Upper lobe of right lung (tissue), 1 donor: ENCODE measurements at places on chromosomes 5 and 9. TPM values are rescaled to one million over a fixed set of nuclear protein-coding genes. Genes with fewer than 3 reads are reported as not detected.

The PCDHA11 gene
- 0.38 TPM for total RNA-seq

- DNase-seq, result no peak
Observed at GRCh38 chr9:123509646-123510045, 153.6 kb downstream of the CRB2 start.

GRCh38 chr5:171367424-171368370, 20.0 kb upstream of the NPM1 start:
- peak; percentile 15 for DNase-seq

DNA sequence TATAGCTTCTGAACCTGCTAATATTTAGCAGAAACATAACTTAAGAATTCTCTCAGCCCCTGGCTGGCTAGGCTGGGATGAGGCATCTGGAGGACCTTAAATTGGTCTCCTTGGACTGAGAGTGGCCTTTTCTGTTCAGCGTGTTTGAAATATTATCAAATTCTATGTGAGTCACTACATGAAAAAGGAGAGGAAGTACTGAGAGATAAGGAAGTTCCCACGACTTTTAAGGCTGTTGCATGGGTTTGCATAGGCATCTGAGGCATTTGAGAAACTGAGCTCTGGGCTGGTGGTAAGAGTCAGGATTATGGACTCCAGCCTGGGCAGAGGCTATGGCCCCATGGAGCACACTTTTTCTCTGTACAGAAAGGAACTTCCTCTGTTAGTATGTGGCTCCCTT, 816.2 kb upstream of the GRAMD2B start:
- DNase-seq, result no peak

The SLC25A48 gene
- total RNA-seq, result not detected

The SERF1A gene
- total RNA-seq, result 8.9 TPM

The CSF1R gene
- total RNA-seq, result 48.7 TPM

DNA sequence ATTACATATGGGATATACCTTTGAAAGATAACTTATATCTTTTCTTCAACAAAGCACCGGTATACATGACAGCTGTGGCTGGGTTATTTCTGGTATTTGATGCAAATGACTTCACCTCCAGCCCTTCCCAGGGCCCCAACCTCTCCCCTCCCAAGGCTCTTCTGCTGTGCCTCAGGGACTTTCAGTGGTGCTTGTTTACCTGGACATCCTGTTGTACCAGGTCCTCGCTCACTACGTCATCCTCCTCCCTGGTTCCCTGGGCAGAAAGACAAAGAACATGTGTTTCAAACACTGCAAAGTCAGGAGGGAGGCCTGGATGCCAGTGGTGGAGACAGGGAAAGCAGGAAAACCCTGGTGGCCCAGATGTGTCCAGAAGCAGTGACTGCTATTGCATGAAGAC, 23.4 kb downstream of the ANXA6 start:
- no peak for DNase-seq

The ANKRD55 gene
- 0.49 TPM for total RNA-seq

The PCDHGA7 gene
- total RNA-seq, result 2.5 TPM

GRCh38 chr5:29897916-29898315, 1295.6 kb upstream of the CDH6 start:
- DNase-seq, result no peak

The SPINK5 gene
- 3.2 TPM for total RNA-seq

The AJM1 gene
- 2.7 TPM for total RNA-seq

- no peak for DNase-seq
Observed at GRCh38 chr5:58327289-58327688, 132.6 kb downstream of the PLK2 start.

GRCh38 chr5:14240359-14240758, 97.2 kb downstream of the TRIO start:
- DNase-seq, result no peak

- no peak for DNase-seq
Observed at GRCh38 chr9:136602193-136602885, 56.5 kb upstream of the NOTCH1 start.

The KCTD16 gene
- 5.1 TPM for total RNA-seq

GRCh38 chr9:134502809-134503211, 138.8 kb upstream of the COL5A1 start:
- peak; percentile 68 for DNase-seq

The SLC12A7 gene
- total RNA-seq, result 49.6 TPM

The MCC gene
- 18.6 TPM for total RNA-seq

DNA sequence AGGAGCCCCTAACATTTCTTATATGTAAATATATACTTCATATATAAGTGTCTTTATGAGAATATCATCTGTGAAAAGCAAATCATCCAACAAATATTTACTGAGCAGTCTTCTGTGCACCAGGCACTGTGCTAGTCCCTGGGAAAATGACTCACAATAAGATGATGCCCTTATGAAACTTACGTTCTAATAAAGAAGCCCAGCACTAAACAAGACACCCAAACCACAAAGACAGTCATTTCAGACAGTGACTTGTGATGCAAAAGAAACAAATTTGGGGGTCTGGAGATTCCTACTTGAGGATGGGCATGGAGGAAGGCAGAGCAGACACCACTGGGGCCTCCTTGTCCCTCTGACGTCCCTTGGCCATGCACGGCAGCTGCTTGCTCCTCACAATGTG, 30.6 kb upstream of the PPP1R2B start:
- DNase-seq, result no peak

DNA sequence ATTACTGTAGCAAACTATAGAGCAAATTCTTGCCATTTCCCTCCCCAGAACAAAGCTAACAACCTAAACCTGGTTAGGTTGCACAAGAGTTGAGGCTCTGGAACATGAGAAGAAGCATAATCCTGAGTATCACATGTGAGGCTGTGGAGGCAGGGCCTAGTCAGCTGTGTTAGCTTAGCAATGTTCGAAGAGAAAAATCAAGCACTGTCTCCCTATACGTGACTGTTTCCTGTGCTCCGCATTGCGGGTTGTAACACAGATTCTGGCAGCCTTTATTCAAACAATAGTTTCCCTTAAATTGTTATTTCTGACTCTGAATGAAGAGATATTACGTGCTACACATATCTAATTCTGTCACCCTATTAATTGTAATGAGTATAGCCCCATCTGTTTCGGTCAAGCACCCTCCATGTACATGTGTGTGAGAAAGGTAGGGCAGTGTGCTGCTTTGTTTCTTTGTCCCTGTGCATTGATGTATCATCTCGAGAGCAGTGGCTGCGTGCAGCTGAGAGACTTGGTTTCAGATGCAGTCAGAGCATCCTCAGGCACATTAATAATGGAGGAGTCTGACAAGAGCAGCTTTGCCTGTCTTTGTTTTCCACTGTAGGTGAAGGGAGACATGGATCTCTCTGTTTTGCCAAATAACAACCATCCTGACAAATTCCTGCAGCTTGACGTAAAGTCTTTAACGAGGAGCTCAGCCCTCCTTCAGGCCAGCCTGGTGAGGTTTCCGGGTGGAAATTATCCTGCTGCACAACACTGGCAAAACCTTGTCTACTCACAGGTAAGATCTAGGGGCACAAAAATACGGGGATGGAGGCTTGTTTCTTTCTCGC, at the start of gene MINAR2:
Gene MINAR2, plus strand, starts transcription at position 523 of the 836 bp plus-strand sequence. Its CDS starts 97 bp downstream, at position 620.
- DNase-seq, result no peak

DNA sequence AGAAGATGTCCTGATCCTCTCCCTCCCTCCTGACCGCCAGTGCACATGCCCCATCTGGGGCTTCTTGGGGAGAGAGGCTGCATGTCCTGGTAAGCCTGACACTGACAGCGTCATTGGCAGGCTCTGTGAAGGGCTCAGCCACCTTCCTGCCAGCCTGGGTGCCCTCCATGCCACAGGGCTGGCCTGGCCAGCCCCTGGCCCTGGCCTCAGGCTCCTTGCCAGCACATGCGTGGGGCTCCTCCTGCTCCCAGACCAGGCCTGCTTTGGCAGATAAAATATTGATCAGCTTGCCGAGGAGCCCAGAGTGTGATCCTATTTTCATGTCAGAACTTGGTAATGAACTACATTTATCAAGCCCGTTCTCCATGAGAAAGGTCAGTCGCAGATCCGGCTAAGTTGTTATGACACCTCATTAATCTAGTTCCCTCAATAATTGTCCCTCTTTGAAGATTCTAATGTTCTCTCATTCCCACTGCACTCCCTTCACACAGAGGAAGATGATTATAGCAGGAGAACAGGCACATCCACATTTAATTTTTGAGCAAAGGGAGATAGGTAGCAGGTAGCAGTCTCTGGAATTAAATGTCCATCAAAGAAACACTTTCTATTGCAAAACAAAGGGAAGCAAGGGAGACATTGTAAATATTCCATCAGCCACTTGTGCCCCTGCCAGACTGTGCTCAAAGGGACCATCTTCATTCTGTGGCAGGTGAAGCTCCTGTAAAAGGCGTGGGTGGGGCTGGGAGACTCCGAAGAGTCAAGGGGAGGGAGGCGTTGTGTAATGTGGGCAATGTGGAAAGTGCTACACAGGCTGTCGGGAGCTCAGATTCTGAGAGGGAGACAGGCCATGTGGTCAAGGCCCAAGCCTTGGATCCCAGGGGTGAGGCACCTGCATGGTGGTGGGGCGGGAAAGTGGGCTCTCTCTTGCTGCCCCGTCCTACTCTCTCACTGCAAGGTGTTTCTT, 272.0 kb downstream of the HSPA4 start:
- DNase-seq, result no peak

The SLC6A19 gene
- total RNA-seq, result not detected

GRCh38 chr9:105024529-105024928, 96.6 kb upstream of the ABCA1 start:
- DNase-seq, result no peak

DNA sequence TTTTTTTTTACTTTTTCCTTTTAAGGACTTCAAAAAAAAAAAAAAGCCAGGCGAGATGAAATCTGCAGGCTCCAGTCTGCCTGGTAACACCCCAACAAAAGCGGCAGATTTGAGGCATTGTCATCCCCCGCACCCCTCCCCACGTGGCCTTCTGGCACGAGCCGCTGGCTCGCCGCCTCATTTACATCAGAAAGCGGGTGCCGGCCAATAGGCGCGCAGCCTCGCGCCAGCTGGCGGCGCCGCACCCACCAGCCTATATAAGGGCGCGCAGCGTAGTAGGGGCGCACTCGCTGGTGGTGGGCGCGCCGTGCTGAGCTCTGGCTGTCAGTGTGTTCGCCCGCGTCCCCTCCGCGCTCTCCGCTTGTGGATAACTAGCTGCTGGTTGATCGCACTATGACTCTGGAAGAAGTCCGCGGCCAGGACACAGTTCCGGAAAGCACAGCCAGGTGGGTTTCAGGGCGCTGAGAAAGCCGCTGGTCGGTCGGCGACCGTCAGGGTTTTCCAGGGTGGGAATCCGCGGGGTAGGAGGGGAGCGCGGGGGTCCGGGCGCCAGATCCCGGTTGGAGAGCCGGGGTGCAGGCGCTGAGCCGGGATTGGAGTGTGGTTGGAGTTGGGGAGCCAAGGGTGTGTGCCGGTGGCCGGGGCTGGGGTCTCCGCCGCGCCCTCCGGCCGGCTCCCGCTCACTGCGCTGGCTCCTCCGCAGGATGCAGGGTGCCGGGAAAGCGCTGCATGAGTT, at the start of gene GADD45G:
Gene GADD45G, plus strand, starts transcription at position 284 of the 736 bp plus-strand sequence. Its CDS starts 110 bp downstream, at position 394.
- DNase-seq, result peak; percentile 96

GRCh38 chr5:164373876-164374275, 868.5 kb downstream of the MAT2B start:
- DNase-seq, result no peak

GRCh38 chr5:171544913-171545765, 125.7 kb downstream of the FGF18 start:
- DNase-seq, result no peak

The GPR150 gene
- 0.49 TPM for total RNA-seq

DNA sequence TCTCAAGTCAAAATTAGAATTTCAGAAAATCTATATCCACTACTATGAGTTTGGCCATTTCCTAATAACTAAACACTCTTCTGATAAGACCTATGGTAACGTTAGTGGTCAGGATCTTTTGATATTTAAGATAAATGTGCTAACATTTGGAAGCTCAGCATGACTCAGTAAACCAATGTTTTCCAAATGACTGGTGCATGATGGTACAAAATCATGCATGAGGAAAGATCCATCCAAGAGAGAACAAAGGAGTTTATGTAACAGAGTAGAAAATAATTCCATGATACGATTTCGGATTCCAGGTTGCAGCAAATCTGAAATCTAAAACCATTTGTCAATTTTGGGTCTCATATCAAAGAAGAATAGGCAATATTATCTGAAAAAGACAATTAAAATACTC, 279.2 kb downstream of the NSG2 start:
- no peak for DNase-seq

The PCDHB13 gene
- 3.2 TPM for total RNA-seq

The RMND5B gene
- 44.7 TPM for total RNA-seq

- no peak for DNase-seq
Observed at GRCh38 chr5:131538177-131538593, 96.8 kb downstream of the RAPGEF6 start.

- DNase-seq, result no peak
Observed at GRCh38 chr5:15794052-15794985, 294.3 kb downstream of the FBXL7 start.

DNA sequence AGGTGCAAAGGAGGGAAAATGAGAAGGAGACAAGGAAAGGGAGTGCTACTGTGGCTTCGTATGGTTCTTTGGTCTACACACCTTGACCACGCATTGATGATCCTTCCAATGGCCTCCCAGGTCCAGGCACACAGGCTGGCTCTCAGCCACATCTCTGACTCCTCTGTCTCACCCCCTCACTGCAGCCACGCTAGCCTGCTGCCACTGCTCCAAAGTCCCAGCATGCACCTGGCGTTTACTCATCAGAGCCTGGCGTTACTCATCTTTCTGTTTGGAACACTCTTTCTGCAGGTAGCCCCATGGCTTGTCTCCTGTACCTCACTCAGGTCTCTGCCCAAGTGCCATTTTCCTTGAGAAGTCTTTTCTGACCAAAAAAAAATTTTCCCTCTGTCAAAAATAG, 195.5 kb downstream of the SNCAIP start:
- no peak for DNase-seq

- DNase-seq, result no peak
Observed at GRCh38 chr9:2291980-2292704, 277.0 kb downstream of the SMARCA2 start.

The PCDHGA4 gene
- total RNA-seq, result 3.9 TPM

GRCh38 chr5:170126061-170126460, 20.4 kb downstream of the FOXI1 start:
- no peak for DNase-seq

The ZNF618 gene
- 9.8 TPM for total RNA-seq

- DNase-seq, result no peak
Observed at GRCh38 chr9:136726631-136727191, 14.3 kb downstream of the DIPK1B start.

DNA sequence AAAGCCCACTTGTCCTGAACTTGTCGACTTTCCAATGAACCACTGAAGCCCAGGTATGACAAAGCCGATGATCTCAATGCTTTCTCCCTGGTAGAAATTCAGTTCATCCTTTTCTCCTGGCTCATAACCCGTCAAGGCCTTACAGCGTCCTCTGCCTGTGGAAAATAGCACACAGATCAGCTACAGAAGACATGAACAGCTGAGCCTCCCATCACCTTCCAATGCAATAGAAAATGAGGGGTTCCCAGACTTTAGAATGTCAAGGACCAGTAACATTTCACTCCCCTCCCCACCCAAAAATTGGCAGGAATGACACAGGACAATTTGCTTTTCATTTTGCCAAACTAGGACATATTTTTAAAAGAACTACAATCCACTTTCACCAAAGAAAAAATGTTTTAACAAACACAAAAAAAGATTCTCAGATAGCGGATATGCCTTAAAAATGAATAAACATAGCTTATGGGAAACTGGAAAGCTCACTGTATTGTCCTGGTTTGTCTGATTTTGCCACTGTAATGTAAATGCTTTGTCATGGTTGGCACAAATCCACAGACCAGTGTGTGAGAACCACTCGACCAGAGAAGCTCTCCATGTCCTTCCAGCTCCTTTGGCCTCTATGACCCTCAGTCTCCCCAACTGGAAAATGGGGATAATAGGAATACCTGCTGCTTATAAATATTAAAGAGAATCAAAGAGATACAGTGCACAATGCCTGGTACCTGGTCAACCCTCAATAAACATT, 24.4 kb downstream of the SH3TC2 start:
- no peak for DNase-seq

GRCh38 chr5:111942201-111942600, 185.2 kb upstream of the NREP start:
- DNase-seq, result no peak

The CDC25C gene
- 0.29 TPM for total RNA-seq

The GRXCR2 gene
- not detected for total RNA-seq
